ENCODE measurements at places on chromosomes 4 and X.

GRCh38 chrX:121733514-121733913 is 686.1 kb downstream of the GLUD2 start:
- no peak for DNase-seq

GRCh38 chrX:38142610-38143009 is 78.1 kb downstream of the SRPX start:
- DNase-seq: no peak

- no peak for DNase-seq
These were observed 102.0 kb upstream of the MAPK10 start for GRCh38 chr4:86461849-86462248.

DNA sequence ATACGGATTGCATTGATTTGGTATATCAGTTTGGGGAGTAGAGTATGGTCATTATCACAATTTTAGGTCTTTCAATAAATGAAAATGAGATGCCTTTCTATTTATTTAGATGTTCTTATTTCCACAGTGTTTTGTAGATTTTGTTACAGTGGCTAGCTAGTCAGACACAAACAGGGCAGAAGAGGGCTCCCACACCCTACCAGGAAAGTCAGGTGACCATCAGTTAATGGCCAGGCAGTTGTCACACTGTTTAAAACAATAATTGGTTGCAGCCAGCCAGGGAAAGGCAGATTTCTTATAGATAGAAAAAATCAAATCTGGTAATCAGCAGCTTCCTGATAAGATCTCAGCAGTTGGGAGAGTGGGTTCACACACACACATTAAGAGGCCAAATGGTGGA is 57.2 kb downstream of the UGT2B17 start:
- DNase-seq: no peak

GRCh38 chr4:111494471-111494870 is 650.8 kb upstream of the FAM241A start:
- DNase-seq: no peak

GRCh38 chrX:1380672-1381233 is 11.2 kb downstream of the SLC25A6 start:
- DNase-seq: peak; percentile 56

GRCh38 chr4:176579226-176579625 is 213.5 kb downstream of the VEGFC start:
- DNase-seq: no peak

- DNase-seq: no peak
These were observed 42.0 kb downstream of the TEC start for GRCh38 chr4:48227662-48228061.

- no peak for DNase-seq
These were observed 102.8 kb downstream of the C4orf51 start for GRCh38 chr4:145782756-145783155.

DNA sequence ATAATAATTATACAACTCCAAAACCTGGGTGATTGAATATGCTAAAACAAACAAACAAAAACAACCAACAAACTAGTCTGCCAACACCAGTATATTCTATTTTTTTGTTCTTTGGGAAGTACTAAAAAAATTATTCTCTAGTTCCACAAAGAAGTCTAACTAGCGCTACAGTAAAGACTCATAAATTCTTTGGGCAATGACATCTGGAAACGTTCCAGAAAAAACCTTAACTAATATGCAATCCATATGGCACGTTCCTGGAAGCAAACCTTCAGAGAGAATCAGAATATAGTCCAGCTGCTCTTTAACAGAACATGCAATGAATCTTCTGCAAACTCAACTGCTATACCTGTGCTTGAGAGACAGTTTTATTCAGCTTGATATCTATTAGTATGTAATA is 500.1 kb downstream of the TRAM1L1 start:
- no peak for DNase-seq

- no peak for DNase-seq
These were observed 292.0 kb downstream of the CCSER1 start for GRCh38 chr4:90419124-90419711.

GRCh38 chrX:14864631-14865030 is 8.2 kb downstream of the FANCB start:
- DNase-seq: no peak

- DNase-seq: no peak
These were observed 1.9 kb downstream of the TMEM164 start for GRCh38 chrX:110004731-110005369.
